ENCODE measurements at places on chromosomes 3 and 15.
A peak's percentile ranks its signal among the peaks of the same experiment; 100 is the strongest.

DNA sequence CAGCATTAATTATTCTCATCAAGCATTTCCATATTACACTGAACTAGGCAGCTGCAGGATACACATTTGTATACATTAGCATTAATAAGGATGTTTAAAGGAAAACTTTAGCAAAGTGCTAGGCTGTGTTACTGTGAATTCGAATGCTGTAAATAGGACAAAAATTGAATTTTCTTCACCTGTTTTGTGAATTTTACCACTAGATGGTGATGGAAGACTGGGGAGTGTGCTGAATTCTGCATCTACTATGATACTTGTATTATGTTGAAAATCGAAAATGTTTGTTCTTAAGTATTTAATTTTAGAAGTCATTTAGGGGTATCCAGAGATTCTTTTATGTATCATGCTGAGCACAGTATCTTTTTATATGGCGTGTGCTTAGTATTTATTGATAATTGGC is 12.3 kb upstream of the P2RY14 start:
- DNase-seq: no peak

GRCh38 chr3:107082527-107082926 is 294.7 kb upstream of the CCDC54 start:
- no peak for DNase-seq

DNA sequence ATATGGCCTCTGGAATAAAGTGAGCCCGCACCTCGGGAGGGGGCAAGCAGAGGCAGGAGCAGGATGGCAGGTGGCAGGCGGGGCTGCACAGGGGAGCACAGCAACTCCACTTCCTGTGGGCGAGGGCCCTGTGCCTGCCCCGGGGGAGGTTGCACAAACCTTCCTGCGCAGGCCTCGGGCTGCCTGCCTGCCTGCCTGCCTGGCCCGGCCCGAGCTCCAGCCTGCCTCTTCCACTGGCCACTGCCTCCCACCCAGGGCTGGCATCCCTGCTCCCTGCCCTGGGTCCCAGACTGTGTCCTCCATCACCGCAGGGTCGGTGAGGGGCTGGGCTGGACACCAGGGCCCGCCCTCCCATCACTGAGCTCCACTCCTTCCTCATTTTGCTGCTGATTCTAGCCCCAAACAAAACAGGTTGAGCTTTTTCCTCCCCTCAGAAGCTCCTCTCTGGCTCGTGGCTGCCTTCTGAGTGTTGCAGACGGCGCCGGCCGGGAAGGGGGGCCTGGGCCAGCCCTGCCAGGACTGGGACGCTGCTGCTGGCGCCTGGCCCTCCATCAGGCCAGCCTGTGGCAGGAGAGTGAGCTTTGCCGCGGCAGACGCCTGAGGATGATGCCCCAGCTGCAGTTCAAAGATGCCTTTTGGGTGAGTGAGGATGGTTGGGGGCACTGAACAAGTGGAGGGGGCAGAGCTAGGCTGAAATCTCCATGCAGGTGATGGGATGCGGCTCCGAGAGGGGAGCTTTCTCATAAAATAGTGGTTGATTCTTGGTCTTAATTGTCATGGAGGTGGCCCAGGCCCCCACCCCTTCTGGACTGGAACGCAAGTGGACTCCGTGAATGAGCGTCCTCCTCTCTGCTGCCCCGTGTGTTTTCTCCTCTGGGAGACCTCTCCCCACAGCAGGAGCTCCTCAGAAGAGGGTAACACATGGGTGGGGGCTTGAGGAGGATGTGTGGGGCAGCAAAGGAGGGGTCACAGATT is at the start of gene PSTPIP1:
Gene PSTPIP1, plus strand, starts transcription at position 156 of the 975 bp plus-strand sequence. Its CDS starts 448 bp downstream, at position 604.
- peak; percentile 64 for DNase-seq

GRCh38 chr15:90009301-90010022 is 8.3 kb downstream of the ZNF710 start:
- DNase-seq: no peak

- no peak for DNase-seq
Observed at GRCh38 chr3:99866261-99866761, 48.6 kb downstream of the CMSS1 start.

DNA sequence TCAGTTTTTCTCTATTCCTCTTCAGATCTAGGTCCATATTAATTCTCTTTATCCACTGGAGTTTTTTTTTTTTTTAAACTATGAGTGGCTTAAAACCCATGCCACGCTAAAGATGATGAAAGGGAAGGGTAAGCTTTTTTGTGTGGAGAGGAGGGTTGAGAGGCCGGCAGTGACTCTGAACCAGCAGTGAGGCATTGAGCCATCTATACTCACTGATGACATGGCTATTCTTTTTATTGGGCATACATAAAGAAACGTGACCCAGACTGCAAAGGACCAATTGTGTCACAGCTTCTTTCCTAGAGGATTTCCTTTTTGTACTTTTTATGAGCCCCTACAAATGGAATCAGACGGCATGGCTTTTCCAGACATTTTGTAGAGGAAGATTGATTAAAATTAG is 662.2 kb downstream of the AGBL1 start:
- DNase-seq: no peak

- no peak for DNase-seq
Observed at GRCh38 chr3:99777210-99777549, 40.5 kb upstream of the CMSS1 start.

DNA sequence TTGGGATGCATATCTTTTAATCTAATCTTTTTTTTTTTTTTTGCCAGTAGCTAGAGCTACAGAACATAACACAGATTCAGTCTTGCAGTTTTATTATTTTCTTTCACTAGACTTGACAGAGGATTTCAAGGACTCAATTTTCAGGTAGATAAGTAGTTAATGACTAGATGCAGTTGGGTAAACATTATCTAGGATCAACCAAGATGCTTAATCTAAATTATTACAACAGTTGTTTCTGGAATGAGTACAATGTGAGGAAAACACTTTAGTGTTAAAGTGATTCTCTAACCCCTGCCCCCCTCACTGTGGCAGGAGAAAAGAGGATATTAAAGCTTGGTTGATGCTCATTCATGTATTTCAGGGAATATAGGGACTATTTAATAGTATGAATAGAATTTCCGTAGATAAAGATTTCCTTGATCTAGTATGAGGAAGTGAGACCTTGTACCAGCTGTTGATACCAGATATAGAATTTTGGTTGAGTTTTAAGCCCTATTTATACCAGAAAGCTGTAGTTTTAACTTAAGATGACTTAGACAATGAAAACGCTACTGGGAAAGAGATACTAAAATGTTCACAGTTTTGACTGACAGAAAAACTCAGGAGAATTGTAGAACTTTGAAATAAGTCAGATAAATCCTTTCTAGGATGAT is 389.0 kb upstream of the C2CD4B start:
- DNase-seq: no peak

GRCh38 chr15:79025802-79026201 is 64.8 kb downstream of the RASGRF1 start:
- DNase-seq: no peak

DNA sequence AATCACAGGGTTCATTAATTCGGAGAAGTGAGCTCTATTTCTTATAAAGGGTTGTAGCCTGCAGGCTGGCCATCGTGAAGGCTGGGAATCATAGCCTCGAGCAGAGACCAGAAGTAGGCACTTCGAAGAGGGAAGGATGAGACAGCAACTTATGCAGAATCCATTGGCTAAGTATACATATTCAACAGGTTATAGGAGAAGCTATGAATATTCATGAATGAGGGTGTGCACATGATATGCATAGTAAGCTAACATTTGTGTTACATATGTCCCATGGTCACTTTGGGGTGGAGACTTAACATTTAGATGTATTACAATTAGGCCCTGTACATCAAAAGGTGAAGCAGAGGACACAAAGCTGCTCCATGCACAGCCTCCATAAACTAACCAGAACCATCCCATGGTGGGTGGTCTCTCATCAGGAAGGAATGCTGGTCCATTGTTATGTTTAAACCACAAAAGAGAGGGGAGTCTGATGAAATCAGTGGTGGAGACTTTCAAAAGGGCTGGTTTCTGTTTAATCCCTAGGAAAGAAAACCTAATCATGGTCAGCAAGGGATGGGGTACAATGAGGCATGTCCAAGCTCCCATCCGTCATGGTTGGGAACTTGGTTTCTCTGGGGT is 80.8 kb upstream of the FHIT start:
- no peak for DNase-seq

DNA sequence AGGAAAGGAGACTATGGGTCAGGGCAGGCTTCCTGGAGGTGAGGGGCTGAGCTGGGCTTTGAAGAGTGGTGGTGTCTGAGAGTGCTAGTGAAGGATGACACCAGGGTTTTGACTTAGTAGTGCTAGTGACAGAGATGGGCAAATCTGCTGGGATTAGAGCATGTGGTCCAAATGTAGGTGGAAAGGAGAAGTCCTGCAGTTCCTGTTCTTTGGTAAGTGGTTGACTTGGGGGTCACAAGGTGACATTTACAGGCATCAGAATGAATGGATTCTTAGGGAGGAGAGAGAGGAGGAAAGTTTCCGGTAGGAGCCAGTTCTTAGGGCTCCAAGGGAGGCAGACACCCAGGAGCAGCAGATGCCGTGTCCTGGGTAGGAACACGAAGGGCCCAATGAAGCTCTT is 796 bp upstream of the DOCK3 start:
- DNase-seq: no peak

DNA sequence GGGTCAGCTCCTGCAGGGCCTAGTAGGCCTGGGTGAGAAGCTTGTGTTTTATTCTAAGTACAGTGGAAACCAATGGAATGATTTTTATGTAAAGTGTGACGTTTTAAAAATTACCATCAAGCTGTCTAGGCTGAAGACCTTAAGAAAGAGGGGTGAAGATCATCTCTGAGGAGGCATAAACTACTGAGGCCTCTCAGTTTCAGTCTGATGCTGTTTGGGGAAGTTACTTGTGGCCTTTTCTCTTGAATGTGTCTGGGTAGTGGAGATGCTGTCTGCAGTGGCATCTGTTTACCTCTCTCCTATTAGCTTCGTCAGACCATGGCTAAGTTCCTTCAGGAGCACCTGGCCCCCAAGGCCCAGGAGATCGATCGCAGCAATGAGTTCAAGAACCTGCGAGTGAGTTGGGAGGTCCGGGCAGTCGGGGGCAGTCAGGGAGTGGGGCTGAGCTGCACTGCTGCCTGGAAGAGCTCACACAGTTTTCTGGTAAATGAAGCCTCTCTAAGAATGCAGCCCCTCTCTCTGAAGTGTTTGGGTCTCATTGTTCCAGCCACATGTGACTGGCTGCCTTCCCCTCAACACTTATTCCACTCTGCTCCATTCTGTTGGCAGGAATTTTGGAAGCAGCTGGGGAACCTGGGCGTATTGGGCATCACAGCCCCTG is 1.9 kb downstream of the IVD start:
- no peak for DNase-seq

GRCh38 chr3:171792531-171792930 is 17.8 kb downstream of the PLD1 start:
- no peak for DNase-seq

All from activated B cell treated with CpG ODN at 0.5 μM for 24 hours (primary cell).